ENCODE measurements at places on chromosomes 1 and 21.

DNA sequence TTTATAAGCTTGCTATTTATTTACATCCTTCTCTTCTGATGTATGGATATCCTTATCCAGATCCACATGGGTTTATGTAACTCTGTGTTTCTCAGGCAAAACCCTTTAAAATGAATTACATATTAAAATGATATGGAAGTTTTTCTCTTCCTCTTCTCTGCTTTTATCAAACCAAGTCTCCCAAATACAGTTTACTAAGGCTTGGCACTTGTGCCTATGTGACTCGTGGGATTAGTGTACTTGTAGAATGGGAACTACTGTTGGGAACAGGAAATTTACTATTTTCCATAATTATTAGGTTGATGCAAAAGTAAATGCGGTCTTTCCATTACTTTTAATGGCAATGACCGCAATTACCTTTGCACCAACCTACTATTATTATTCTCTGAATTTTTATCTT, 14.8 kb downstream of the SIM2 start:
- DNase-seq: no peak

- no peak for DNase-seq
Measured at GRCh38 chr1:59766227-59766855, 48.4 kb upstream of the HOOK1 start.

DNA sequence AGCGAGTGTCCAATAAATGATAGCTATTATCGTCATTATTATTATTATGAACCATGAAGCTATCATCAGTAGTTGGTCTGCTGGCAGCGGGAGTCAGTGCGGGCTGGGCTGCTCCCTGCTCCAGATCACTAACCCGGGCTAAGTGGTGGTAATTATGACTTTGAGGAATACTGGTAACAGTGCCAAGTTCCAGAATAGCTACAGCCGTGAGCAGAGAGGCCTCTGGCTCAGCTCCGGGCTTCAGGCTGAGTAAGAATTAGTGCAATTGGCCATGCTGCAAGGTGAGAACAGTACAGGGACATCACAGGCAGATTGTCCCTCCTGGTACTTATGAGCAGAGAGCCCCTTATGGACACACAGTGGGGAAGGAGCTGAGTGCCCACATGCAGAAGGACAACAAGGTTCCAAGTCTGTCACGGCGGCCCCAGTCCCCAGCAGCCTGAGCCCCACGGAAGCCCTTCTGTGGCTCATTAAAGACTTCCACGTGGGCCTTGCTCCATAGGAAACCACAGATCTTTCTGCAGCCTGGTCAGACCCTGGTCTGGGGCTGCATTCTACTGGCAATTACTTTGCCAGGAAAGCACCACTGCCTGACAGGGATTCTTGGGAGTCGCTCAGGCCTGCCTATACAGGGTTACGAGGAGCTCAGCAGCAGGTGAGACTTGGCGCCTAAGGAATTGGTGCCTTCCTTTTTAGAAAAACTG, 235.1 kb downstream of the RRAGC start:
- no peak for DNase-seq

GRCh38 chr1:27724961-27725373, 794 bp upstream of the FAM76A start:
- DNase-seq: no peak

- no peak for DNase-seq
Measured at GRCh38 chr1:68355614-68356013, 94.1 kb downstream of the RPE65 start.

GRCh38 chr1:29706936-29707335, 470.6 kb downstream of the PTPRU start:
- peak; percentile 47 for DNase-seq

DNA sequence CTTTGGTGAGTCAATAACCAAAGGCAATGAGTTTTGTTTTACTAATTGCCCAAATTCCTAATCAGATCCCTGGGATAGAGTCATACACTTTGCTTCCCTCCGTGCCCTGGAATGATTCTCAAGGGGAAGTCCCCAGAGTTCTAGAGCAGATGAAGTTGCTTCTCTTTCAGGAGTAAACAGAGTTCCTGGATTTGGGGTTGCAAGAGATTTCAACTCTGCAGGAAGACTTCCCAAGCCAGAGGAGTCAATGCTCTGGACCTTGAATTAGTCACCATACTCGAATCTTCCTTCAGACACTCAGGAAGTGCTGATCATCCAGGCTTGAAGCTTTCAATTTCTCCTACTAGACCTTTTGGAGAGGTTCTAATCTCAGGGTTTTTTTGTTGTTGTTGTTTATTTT, 39.6 kb downstream of the FCER1A start:
- DNase-seq: no peak

GRCh38 chr1:216459651-216460207, 36.5 kb upstream of the USH2A start:
- no peak for DNase-seq

DNA sequence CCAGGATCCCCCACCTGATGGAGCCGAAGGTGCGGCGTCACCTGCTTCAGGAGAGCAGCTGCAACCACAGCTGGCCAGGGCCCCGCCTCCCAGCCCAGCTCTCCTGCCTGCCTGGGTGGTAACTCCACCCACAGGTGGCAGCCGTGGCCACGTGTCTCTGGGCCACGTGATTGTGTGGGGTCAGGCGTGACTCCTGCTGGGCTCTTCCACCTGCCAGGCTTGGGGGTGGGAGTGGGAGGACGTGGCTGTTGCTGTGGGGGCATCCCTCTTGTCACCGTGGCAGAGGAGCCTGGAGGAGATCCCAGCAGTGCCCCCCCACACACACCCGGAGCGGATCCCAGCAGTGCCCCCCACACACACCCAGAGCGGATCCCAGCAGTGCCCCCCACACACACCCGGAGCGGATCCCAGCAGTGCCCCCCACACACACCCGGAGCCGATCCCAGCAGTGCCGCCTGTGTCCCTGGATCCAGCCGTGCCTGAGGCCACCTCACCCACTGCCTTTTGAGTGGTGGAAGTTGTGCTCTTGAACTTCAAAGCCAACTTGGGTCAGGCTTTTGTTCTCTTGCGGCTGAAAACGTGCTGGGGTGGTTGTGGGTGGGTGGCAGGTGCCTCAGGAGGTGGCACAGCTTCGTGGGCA, 32.2 kb downstream of the POFUT2 start:
- no peak for DNase-seq

- no peak for DNase-seq
Measured at GRCh38 chr1:56542651-56543050, 36.7 kb downstream of the PLPP3 start.

GRCh38 chr1:186152227-186152619, 222.8 kb downstream of the TPR start:
- DNase-seq: no peak

DNA sequence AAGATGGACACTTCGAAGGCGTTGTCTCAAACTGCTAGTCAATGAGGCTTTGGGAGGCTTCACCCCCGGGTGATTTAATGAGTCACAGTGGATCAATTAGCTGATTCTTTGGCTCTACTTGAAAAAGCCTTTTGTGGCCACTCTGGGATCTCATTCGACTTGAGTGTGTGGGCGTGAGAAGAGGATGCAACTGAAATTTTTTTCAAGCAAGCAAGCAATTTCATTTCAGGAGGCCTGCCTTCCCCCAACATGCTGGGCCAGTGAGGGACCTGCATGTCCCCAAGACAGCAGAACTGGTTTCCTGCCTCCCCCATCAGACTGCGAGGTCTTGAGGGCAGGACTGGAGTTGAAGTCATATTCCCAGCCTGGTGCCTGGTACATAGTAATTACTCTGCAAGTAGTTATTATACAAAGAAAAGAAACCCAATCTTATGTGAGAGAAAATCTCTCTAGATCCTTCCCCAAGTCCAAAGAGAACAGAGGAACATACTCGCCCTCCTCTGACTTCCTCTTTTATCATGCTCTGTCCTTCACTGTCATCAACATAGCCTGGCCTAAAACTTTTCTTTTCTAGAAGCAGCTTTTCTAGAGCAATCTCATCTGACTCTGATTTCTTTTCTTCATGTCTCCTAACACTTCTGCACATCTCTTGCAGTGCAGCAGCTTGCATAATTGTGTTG, 22.7 kb downstream of the SYT6 start:
- no peak for DNase-seq

DNA sequence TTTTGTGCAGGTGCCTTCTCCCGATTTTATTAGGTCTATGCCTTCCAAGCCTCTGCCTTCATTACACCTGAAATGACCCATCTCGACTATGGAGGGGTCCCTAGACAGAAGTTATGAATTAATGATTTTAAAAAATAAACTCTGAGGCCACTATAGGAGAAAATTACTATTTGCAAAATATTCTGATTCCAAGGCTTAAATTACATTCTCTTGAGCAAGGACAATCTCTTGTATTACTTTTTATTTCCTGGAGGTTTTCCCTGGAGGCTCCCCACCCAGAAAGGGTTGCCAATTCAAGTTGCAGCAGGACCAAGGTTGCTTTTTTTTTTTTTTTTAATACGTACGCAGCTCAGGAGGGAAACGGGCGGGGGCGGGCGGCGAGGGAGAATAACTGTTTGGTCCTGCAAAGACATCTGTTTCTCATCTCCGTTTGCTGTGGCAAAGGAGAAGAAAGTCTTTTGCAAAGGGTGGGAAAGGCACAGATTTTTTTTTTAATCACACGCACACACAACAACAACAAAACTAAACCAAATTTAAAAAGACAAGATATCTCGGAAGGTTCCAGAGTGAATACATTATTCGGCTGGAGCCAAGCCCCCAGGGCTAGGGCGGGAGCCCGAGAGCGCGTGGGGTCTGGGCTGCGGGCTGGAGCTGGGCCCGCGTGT, 618 bp upstream of the SERTAD4 start:
- no peak for DNase-seq

DNA sequence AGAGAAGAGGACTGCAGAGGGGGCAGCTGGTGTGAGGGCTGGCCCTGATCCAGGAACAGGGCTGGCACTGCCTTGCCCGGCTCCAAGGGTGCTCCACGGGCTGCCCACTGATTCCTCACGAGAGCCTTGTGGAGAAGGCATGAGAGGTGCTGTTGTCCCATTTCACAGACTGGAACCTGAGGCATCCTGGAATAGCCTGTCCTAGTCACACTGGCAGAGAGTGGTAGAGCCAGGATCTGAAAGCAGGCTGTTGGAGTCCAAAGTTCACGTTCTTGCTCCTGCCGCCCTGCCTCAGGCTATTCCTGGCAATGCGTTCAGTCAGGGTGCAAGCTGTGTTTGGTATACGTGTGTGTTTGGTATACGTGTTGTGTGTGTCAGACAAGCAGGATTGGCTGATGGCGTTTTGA, 1.8 kb downstream of the RER1 start:
- no peak for DNase-seq

- no peak for DNase-seq
Measured at GRCh38 chr1:225651376-225651871, 1.5 kb downstream of the ENAH start.

DNA sequence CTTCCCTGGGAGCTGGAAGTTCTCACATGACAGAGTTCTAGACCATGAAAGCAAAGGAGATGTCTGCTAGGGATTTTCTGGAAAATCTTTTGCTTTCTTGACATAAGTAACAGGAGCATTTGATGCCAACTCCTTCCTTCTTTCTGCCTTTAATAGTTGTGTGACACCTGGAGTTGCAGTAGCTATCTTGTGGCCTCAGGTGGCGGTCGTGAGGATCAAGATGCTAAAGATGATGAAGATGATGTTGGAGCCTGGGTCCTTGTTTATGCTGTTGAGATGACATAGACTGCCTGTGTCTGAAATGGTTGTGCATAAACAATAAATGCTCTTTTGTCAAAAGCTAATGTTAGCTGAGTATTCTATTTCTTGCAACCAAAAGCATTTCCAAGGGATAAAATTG, 32.7 kb upstream of the KIRREL1 start:
- no peak for DNase-seq

GRCh38 chr1:70072231-70072751, 133.1 kb downstream of the LRRC40 start:
- no peak for DNase-seq

DNA sequence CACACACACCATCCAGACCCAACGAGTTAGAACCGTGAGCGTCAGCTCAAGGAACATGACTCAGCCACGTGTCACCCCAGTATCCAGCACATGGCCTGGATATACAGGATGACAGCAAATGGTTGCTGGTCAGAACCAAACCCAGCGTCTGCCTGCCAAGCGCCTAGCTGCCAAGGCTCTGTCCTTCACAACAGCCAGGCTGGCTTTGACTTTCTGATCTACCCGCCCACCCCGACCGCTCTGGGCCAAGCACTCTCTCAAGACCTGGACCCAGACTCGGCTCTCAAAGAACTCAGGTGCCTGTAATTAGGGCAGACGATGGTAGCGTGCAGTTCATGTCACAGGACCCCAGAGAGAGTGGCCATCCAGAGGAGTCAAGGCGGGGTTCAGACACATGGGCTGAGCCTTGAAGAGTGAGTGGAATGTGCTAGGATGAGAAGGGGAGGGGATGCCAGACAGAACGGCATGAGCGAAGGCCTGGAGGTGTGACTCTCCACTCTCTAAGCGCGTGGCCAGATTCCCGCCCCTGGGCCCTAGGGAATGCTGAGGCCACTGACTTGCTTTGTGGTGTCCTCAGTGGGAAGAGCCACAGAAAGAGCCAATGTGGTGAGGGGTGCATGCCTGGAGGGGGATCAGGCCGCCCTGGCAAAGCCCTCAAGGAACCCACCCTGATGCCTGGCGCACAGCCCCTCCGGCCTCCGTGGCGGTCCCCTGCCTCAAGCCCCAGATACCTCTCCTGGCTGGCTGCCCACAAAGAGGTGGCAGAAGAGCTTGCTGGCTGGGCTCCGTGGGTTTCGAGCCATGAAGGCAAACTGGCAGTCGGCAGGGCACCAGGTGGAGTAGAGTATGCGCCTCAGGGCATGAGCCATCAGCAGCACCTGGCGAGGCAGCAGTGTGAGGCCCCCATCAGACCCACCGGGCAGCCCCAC, 7.0 kb downstream of the SH2D5 start:
- DNase-seq: peak; percentile 39

DNA sequence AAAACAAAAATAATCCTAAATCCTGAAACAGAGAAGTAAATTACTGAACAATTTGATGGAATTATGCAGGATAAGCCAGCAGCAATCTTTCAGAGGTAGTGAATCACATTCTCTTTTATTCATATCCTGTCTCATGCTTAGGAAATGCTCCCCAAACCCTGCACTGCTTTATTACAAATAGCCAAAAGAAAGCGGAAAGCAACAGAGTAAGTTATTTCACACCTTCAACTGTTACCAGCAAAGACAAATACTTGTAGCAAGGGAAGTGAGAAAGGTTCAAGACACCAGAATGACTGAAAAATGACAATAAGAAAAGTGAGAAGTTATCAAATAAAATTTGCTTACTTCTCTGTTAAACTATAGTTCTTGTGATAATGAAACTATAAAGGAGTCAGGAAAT, 6.2 kb downstream of the ZRANB2 start:
- no peak for DNase-seq

DNA sequence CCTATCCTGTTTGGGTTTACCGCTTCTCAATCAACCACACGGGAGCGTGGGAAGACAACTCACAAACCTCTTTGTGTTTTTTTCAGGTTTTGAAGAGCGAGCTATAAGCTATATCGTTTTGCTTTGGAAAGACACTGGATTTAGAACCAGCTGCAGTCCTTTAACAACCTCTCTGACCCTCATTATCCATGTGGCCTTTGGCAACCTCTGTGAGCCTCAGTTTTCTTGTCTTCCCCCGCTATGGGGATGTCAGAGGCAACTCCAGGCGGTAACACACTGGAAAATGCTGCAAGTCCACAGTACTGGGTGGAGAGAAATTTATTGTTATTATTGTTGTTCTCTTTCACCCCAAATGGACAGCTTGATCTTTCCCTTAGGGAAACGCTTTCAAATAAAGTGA, 100.0 kb downstream of the ETS2 start:
- DNase-seq: no peak

All from right forelimb (tissue), 1 donor.